Fibroblast of upper back skin (primary cell): ENCODE measurements at places on chromosomes 5 and 9.

GRCh38 chr5:154403234-154403633 lies 42.6 kb upstream of the SAP30L start:
- DNase-seq, result peak; percentile 41

- no peak for DNase-seq
Measured at GRCh38 chr9:83166372-83166771, 103.4 kb upstream of the RASEF start.

DNA sequence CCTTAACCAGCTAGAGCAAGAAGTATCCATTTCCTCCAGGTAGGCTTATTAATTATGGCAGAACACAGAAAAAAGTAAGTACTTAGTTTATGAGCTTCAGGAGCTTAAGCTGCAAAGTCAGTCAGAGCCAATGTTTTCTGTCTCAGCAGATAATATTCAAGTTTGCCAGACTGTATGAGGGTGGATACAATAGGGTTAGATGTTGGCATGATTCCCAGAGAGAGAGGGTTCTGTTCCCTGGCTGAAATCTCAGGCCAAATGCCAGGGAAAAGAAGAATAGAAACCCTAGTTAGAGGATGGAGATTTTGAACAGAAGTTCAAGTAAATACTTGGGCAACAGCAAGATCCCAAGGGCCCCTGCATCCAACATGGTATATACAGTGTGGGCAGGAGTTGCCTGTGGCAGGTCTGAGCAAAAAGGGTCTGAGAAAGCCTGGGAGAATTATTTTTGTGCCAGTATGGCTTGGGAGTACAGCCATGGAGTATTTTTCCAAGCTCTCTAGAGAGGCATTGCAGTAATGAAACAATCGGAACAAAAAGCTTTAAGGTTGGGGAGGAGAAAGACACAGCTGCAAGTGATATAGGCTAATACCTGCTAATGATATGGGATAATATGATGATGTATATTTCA lies 31.0 kb upstream of the ISOC1 start:
- DNase-seq, result peak; percentile 16

- peak; percentile 31 for DNase-seq
Measured at GRCh38 chr9:121671612-121672155, 20.2 kb downstream of the DAB2IP start.

DNA sequence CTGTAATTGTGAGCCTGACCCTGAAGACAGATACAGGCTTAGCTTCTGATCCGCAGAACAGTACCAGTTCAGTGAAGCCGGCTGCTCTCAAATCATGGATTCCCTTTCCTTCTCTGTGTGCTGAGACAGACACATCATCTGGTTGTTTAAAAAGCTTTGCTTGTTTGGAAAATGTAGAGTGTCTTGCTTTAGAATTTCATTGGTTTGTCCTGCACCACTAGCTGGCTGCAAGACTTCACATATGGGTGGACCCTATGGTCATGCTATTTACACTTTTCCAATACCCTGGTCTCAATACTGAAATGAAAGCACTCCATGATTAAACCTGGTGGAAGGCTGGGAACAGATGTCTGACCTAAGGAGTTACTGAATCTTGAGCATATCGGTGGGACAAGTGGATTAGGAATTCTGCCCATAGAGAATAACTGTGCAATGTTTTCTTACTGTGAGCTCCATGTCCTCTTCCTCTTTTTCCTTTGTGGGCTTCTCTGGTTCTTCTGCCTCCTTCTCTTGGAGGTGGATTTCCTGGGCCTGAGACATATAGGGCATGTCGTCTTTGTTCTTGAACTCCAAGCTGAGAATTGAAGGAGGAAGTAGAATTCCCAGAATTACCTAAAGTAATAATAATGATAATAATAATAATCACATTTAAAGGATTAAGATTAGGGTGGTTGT lies 201.1 kb upstream of the KLF9 start:
- DNase-seq, result no peak

DNA sequence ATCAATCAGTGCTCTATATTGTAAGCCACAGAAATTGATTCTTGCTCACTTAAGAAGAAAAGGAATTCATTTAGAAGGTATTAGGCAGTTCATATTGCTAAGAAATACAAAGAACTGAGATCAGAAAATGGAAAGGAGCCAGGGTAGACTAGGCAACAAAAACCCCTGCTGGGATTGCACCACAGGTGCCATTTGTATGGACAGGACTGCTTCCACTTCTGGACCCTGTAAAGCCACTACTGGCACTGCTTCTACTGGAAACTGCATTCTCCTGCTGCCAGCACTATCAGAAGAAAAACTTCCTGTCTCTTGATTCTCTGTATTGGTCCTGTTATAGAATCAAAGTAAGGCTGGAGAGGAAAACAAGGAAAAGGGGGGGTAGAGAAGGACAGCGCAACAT lies 45.9 kb downstream of the CERT1 start:
- DNase-seq, result no peak
